ENCODE measurements at places on chromosomes 1 and 21. TPM values are rescaled to one million over a fixed set of nuclear protein-coding genes. Genes with fewer than 3 reads are reported as not detected.

DNA sequence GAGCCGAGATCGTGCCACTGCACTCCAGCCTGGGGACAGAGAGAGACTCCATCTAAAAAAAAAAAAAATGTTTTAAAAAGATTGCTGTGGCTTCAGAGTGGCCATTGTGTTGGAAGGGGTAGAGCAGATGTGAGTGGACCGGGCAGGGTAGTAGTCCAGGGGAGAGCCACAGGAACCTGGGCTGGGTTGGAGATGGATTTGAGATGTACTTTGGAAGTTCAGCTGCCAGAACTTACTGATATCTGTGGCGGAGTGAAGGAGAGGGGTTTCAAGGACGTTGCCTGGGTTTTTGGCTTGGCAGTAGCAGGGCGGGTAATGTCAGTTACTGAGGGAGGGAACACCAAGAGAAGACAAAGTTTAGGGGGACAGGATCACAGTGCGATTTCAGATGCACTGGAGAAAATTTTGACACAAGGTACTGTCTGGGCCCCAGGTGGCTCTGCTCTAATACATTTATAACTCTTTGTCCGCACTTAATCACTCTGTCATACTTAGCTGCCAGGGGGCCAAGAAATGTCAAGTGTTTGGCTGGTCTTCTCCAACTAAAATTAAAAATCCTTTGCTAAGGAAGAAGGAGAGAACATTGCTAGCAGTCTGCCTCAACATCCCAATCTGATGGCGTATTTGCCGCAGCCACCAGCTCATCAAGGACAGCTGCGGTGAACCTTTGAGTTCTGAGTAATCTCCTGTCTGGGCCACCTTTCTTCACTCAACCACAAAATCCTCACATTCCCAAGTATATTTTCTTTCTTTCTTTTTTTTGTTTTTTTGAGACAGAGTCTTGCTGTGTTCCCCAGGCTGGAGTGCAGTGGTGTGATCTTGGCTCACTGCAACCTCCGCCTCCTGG, 9.6 kb downstream of the EPHX1 start:
- DNase-seq: peak; percentile 68

GRCh38 chr1:20551945-20552727, at the start of gene FAM43B:
TSS of gene FAM43B (plus strand) at chr1:20552573. CDS start at chr1:20552974, 401 bp downstream.
- no peak for DNase-seq

GRCh38 chr1:234108921-234109320, 204.4 kb downstream of the SLC35F3 start:
- DNase-seq: no peak

Gene KRTAP19-7
- not detected for total RNA-seq

Gene LRRC38
- total RNA-seq: not detected

DNA sequence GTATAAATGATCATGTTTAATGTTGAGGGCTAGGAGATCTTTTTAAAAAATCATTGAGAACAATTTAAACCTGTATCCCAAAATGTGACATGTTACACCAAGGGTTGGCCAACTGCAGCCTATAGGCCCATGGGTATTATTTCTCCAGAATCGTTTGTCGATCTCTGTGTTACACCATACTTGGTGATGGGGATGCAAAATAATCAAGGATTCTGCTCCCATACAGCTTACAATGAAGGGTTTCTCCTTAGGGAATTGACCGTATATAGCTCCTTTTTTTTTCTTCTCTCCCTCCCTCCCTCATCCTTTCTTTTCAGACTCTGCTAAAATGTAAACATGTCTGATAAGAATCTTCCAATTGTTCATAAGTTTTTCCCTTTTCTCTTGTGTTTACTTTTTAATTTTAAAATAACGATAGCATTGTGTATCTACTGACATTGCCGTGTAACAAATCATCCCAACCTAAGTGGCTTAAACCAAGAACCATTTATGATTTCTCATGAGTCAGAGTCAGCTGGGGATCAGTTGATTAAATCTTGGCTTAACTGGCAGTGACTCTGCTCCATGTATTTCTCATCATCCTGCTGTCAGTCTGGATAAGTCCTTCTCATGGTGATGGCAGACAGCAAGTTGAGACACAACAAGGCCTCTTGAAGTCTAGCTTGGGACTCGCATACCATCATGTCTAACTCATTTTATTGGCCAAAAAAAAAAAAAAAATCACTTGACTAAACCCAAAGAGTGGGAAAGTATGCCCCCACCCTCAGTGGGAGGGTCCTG, 48.0 kb downstream of the MARK1 start:
- DNase-seq: no peak

GRCh38 chr1:201085902-201086735, 26.1 kb downstream of the CACNA1S start:
- no peak for DNase-seq

GRCh38 chr1:91856996-91857395, 29.0 kb downstream of the TGFBR3 start:
- DNase-seq: no peak

- peak; percentile 74 for DNase-seq
Measured at GRCh38 chr21:32472890-32473765, 60.6 kb downstream of the EVA1C start.

DNA sequence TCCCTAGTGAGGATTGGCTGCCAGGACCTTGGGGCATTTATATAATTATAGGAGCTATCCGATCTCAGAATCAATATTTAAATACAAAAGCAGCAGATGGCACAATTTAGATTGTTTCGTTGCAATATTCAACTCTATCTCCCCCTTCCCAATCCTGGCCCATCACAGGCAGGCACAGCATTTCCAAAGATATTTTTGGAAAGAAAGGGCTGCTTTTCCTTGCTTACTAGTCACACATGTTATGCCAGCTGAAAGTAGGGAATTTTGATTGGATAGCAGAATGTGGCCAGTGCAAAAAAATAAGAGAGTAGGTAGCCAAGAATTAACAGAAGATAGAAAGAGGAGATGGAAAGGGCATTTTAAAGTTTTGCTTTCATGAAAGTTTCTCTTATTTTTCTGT, 37.9 kb downstream of the IL12RB2 start:
- no peak for DNase-seq

DNA sequence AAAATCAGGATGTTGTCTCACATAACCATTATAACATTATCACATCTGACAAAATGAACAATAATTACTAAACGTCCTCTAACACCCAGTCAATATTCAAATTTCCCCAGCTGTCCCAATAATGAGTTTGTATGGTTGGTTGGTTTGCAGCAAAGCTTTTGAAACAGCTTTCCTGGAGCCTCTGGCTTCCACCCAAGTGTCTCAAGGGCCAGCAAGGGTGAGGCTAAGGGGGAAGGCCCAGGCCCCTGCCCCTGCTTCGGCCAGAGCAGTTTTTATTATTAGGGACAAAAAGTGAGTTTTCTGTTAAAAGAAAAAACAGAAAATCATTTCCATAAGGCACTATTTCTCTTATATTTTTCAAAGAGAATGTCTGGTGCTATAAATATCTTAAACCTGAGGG, 19.1 kb upstream of the AVPR1B start:
- no peak for DNase-seq

Gene LIPI
- not detected for total RNA-seq

- DNase-seq: peak; percentile 65
Measured at GRCh38 chr1:244730934-244731434, 78.1 kb downstream of the DESI2 start.

Gene TNFRSF8
- total RNA-seq: 2.1 TPM

- DNase-seq: no peak
Measured at GRCh38 chr1:3261007-3261968, 192.3 kb downstream of the PRDM16 start.

GRCh38 chr1:203272633-203273205, 32.6 kb upstream of the BTG2 start:
- no peak for DNase-seq

DNA sequence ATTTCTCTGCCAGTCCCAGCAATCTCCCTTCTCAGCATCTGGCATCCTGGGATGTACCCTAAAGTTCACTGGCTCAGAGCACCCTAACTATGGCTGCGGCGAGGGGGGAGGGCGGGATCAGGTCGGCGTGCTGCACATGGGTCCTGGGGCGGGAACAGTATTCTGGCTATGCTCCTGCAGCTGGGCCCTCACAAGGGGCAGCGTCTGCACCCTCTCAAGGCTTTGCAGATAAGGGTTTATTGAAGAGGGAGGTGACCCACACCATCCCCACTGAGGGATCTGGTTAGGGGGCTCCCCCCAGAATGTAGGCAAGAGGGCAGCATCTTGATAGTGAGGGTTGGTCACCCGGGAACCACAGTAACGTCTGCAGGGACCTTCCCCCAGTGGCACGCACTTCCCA, 44.9 kb upstream of the PCBP3 start:
- DNase-seq: peak; percentile 83

Gene C1QC
- total RNA-seq: 491 TPM

- peak; percentile 12 for DNase-seq
Measured at GRCh38 chr1:47926461-47926999, 70.7 kb downstream of the TRABD2B start.

Gene CELA3A
- total RNA-seq: 4.1 TPM

Gene CFAP298
- 29.2 TPM for total RNA-seq

Gene RAB29
- 37.3 TPM for total RNA-seq

- no peak for DNase-seq
Measured at GRCh38 chr21:41993744-41994143, 16.4 kb downstream of the ZBTB21 start.

DNA sequence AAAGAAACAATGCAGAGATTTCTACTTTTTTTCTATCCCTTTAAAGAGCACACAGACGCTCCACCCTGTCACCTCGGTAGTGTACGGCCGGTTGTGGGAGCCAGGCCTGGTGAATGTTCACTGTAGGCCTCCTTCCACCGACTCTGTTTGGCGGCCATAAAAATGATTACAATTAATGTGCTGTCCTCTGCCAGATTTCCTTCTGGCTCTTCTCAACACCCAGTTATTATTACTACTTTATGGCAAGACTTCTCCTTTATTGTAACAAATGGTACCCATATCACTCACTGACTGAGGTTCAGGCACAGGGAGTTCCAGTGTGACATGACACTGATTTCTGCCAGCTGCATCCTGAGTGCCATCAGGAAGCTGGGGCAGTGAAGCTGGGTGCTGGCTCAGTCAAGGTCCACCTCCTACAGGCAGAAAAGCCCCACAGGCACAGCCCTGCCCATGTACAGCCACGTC, 37.4 kb downstream of the GPR161 start:
- DNase-seq: no peak

- no peak for DNase-seq
Measured at GRCh38 chr1:172946814-172947507, 103.8 kb downstream of the TNFSF18 start.

DNA sequence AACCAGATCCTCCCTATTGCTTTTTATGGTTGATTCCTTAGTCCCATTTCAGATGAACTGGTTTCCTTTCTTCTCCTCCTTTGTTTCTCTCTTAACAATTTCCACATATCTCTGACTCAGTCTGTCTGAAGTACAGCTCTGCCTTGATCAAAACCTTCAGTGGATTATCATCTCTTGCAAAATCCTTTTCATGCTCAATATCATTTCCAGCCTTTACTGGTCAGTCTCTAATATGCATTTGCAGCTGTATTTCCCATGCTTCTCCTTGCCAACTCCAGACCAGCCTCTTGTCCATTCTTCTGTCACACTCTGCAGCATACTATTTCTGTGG, 72.2 kb downstream of the SNX7 start:
- no peak for DNase-seq

GRCh38 chr1:92482665-92483609, 3.8 kb downstream of the GFI1 start:
- DNase-seq: no peak

GRCh38 chr1:200363264-200363933, 46.4 kb downstream of the ZNF281 start:
- DNase-seq: no peak

- no peak for DNase-seq
Measured at GRCh38 chr1:97640677-97641076, 280.2 kb downstream of the DPYD start.

- no peak for DNase-seq
Measured at GRCh38 chr1:115227346-115228082, 110.5 kb downstream of the NGF start.

GRCh38 chr21:46253610-46254124, 25.1 kb upstream of the LSS start:
- DNase-seq: peak; percentile 12

GRCh38 chr1:64750875-64751274, 6.0 kb downstream of the RAVER2 start:
- no peak for DNase-seq

Gene KCNN3
- 0.96 TPM for total RNA-seq

Gene ADGRL4
- total RNA-seq: 81.8 TPM

- DNase-seq: no peak
Measured at GRCh38 chr1:31238986-31239613, 587 bp downstream of the NKAIN1 start.

Gene LRRC7
- total RNA-seq: 0.03 TPM

Gene ZNF695
- not detected for total RNA-seq

DNA sequence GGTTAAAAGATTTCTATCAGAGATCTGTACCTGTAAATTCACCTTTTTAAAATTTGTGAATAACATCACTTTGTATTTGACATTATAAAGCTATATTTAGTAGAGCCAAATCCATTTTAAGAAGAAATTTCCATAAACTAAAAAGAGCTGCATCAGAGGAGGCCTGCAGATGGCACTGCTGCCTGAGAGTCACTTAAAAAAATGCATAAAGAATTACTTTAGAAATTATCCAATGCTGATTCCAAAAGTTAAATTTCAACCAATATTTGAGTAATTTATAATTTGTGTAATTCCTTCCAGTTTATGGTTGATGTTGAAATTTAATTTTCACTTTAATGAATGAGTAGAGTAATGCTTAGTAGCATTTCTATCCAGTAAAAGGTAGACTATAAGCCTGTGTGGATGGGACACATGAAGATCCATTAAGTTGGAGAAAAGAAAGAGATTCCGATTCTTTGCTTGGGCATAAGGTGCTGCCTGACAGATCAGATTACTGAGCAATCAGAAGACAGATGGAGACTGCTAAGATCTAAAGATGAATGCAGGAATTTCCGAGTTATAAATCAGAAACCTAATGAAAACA, 20.7 kb upstream of the RPE65 start:
- DNase-seq: no peak

- DNase-seq: no peak
Measured at GRCh38 chr21:33402001-33402979, 923 bp upstream of the IFNGR2 start.

Gene MX2
- 39.9 TPM for total RNA-seq

- no peak for DNase-seq
Measured at GRCh38 chr1:5053744-5054143, 399.3 kb downstream of the AJAP1 start.

GRCh38 chr21:15495965-15496364, 233.8 kb upstream of the USP25 start:
- no peak for DNase-seq
